Gastrocnemius medialis (tissue), 4 donors: ENCODE measurements at places on chromosomes 11 and 22. TPM values are rescaled to one million over a fixed set of nuclear protein-coding genes. Genes with fewer than 3 reads are reported as not detected.

Gene MPZL2
- 2.6 TPM for total RNA-seq

- peak; percentile 16 for DNase-seq
- no peaks in the 10 kb centered on the region for H3K27me3 ChIP-seq
- no peak overlapping the region for H3K4me3 ChIP-seq
- no peaks in the 10 kb centered on the region for H3K36me3 ChIP-seq
Measured at GRCh38 chr11:35335226-35335625, 84.1 kb downstream of the SLC1A2 start.

Gene PATE4
- not detected for total RNA-seq

GRCh38 chr11:125348141-125348651 is 147.9 kb downstream of the FEZ1 start:
- H3K4me1 ChIP-seq, result peaks cover 24% of the 10 kb centered on the region
- no peaks in the 10 kb centered on the region for H3K27me3 ChIP-seq
- DNase-seq, result no peak
- no peaks in the 10 kb centered on the region for H3K36me3 ChIP-seq
- no peak overlapping the region for H3K27ac ChIP-seq

GRCh38 chr22:35349368-35349703 is 31.6 kb upstream of the HMOX1 start:
- H3K27ac ChIP-seq, result peak overlapping the region; percentile 89
- H3K27me3 ChIP-seq, result no peaks in the 10 kb centered on the region
- H3K4me1 ChIP-seq, result peaks cover 16% of the 10 kb centered on the region

GRCh38 chr11:75103380-75104026 is 6.8 kb upstream of the OR2AT4 start:
- no peak overlapping the region for H3K27ac ChIP-seq
- DNase-seq, result no peak
- H3K36me3 ChIP-seq, result no peaks in the 10 kb centered on the region
- H3K4me1 ChIP-seq, result no peaks in the 10 kb centered on the region
